Fibroblast of lung (primary cell): ENCODE measurements at places on chromosomes 1 and 21. TPM values are rescaled to one million over a fixed set of nuclear protein-coding genes. Genes with fewer than 3 reads are reported as not detected.

Gene CXADR
- total RNA-seq: 9.0 and 9.9 TPM in 2 replicates

DNA sequence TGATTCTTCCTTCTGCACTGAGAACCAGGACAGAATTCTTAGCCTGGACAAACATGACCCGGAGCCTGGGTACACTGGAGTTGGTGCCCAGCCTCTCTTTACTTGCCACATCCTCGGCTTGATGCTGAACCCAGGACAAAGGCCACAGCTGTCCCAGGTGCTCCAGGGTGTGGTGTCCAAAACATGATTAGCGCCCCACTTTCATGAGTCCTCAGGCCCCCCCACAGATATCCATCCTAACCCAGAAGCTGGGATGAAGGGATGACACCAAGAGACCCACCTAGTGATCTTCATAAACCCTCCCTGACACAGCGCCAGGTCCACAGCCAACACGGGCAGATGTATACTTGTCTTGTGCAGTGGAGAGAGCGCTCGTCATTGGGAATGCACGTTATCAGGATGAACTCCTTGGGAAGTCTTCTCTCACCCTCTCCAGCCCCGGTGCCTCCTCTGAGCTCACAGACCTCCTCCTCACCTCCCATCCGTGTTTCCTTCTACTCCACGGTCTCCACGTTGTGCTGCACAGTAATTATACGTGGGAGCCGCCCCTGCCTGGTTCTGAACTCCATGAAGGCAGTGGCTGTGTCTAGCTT, 3.6 kb downstream of the ABCA4 start:
- no peak for DNase-seq

DNA sequence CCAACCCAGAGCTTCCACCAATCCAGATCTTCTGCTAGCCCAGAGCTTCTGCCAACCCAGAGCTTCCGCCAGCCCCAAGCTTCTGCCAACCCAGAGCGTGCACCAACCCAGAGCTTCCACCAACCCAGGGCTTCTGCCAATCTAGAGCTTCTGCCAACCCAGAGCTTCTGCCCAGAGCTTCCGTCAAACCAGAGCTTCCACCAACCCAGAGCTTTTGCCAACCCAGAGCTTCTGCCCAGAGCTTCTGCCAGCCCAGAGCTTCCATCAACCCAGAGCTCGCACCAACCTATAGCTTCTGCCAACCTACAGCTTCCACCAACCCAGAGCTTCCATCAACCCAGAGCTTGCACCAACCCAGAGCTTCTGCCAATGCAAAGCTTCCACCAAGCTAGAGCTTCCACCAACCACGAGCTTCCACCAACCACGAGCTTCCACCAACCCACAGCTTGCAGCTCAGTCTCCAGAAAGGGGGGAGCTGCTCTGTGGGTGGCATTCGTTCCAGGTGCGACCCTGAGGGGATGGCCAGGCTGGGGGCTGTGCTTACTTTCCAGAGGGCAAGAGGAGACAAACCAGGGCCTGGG, 23.8 kb downstream of the CRYAA start:
- no peak for DNase-seq

GRCh38 chr1:101964708-101965107, 32.0 kb downstream of the OLFM3 start:
- no peak for DNase-seq

DNA sequence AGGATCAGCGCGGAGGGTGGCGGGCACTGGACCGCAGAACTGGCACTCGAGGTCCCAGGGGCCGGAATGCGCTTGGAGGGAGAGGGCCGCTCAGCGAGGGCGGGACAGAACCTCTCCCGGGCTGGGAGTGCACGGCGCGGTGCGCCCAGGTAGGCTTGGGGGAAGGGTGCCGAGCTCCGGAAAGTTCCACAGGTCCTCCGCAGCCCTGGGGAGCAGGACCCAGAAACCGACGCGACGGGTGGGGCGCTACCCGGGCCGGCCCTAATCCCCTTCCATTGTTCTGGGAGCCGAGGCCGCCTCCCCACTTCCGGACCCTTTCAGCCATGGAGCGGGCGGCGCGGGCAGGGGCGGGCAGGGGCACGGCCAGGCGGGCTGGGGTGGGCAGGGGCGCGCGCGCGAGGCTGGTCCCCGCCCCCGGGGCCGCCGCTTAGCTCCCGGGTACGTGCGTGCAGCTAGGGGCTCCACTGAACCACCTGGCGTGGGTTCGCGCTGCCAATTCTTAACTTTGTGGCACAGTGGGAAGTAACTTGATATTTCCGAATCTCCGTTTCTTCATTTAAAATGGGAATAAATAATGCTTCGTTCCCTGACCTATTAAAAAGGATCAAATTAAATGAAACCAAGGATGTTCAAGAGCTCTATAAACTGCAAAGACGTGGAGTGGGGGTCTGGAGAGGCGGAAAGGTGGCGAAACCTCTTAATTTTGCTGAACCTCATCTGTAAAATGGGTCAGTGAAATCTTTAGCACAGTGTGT, 20.7 kb downstream of the LGR6 start:
- no peak for DNase-seq

GRCh38 chr1:3557366-3557765, 53.9 kb downstream of the MEGF6 start:
- no peak for DNase-seq

Gene CLDN14
- not detected in 2 replicates for total RNA-seq

DNA sequence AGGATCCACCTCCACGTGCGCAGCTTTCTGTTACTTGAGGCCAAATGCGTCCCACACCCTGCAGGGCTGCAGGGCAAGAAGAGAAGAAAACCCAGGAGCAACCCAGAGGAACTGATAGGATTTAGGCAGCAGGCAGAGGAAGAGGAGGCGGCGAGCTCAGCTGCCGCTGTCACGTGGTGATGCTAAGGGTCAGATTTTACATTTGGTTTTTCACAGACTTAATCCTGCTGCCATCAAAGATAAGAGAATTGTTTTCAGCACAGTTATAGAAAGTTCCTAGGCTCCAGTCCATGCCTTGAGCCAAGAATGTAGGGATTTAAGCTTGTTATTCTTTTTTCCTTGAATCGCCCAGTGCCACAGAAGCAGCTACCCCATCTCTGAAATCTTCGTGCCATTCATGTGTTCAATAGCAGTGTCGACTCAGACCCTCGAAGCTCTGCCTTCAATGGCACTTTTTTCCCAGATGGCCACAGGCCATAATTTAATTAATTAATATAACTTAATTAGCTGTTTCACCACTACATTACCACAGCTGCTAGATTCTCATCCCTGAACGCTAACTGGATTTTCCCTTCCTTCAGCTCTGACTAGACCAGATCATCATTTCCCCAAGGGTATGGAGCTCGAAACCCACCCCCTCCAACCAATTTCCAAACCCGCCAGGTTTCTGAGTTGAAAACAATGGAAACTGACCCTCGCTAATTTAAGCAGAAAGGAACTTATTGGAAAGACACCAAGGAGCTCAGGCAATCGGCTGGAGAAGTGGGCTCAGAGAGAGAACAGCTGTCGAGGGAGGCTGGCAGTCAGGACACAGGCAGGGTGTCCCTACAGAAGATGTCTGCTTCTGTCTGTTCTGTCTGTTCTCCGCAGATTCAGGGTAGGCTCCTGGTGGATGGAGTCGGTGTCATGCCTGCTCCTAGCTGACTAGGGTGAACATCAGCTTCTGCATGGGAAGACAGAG, 36.2 kb downstream of the LDLRAP1 start:
- peak; percentile 15 for DNase-seq

Gene PLPP3
- 170 and 343 TPM in 2 replicates for total RNA-seq

DNA sequence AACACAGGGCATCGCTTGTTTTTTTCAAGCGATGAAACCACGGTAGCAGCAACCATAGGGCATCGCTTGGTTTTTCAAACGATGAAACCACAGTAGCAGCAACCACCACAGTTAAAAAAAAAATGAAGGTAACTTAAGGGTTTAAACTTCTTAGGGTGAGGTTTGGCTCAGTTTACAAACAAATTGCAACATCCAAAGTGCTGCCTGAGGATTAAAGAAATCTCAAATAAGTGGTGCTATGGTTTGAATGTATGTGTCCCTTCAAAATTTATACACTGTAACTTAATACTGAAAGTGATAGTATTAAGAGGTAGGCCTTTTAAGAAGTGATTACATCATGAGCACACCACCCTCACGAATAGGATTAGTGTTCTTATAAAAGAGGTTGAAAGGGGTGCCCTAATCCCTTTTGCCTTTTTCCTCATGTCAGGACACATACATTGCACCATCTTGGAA, 6.4 kb upstream of the GBP5 start:
- no peak for DNase-seq

Gene OR6P1
- total RNA-seq: not detected in 2 replicates

- DNase-seq: no peak
Measured at GRCh38 chr1:38093569-38094520, 47.3 kb upstream of the POU3F1 start.

DNA sequence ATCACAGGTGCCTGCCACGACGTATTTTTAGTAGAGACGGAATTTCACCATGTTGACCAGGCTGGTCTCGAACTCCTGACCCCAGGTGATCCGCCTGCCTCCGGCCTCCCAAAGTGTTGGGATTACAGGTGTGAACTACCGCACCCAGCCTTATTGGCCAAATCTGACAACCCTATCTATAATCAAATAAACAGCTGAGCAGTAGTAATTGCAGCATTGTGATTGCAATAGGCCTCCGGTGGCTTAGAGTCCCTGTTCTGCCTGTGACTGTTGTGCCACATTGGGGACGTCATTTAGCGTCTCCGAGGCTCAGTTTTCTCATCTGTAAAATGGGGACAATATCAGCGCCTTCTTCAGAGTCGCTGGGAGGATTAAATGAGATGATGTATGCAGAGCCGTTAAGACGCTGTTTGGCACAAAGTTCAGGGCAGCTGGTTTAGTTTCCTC, 569 bp upstream of the CAPN2 start:
- no peak for DNase-seq

DNA sequence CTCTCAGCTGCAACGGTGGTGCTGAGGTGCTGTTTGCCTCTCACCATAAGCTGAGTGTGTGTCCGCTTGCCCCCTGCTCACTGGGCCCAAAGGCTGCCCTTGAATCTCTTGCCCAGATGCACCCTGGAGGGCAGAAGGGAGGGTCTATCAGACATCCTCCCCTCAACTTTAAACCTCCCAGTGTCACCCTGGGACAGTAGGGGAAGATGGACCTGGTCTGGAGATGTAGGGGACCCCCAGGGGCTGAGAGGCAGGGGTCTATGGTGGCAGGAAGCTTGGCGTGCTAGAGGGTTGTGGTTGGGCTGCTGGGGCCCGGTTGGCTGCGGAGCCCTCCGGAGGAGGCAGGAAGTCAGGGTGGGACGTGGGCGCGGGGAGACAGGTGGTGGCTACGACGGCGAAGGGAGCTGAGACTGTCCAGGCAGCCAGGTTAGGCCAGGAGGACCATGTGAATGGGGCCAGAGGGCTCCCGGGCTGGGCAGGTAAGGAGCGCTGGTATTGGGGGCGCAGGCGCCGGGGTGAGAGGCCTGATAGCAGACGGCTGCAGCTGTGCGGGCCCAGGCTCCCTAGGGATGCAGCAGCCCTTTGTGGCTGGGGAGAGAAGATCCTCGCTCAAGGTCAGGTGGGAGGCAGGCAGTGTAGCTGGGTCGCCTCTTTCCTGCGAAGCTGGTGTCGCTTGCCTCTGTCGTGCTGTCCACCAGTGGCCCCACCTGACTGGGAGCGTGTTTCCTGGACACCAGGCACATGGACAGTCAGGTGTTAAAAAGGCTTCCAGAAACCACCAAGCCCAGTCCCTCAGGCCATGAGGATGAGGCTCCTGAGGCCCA, at the start of gene LCK:
TSS of gene LCK (plus strand) at position 373 of the 824 bp plus-strand sequence. CDS start 23,065 bp downstream, outside the sequence.
- DNase-seq: no peak

GRCh38 chr1:235229868-235230267, 68.8 kb upstream of the RBM34 start:
- DNase-seq: no peak

Gene WNT4
- under 0.01 TPM in 1 of 2 replicates, not detected in the other for total RNA-seq

Gene SPRR2E
- not detected in 2 replicates for total RNA-seq

GRCh38 chr1:55425310-55425930, 210.3 kb upstream of the USP24 start:
- DNase-seq: no peak

- DNase-seq: no peak
Measured at GRCh38 chr1:223785808-223786207, 59.9 kb downstream of the TP53BP2 start.

DNA sequence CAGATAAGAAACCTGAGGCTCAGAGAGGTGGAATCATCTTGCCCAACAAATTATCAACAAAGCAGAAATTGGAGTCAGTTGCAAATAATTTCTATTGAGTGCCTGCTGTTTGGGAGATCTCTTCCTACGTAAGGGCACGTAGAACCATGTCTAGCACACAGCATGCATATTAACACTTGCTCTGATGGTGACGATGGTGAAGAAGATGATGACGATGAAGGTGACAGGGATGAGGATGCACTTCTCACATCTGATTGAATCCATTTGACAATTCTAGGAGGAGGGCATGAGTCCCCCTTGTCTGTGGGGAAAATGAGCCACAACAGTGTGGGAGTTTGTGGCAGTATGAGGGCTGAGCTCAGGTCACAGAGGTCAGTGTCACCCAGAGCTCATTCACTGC, 183.6 kb downstream of the HIVEP3 start:
- no peak for DNase-seq

- no peak for DNase-seq
Measured at GRCh38 chr1:161549652-161550051, at the start of gene FCGR3A. TSS of gene FCGR3A (minus strand) at chr1:161549818. CDS start at chr1:161549736, 82 bp downstream.

Gene RBM11
- total RNA-seq: under 0.01 and 0.17 TPM in 2 replicates

GRCh38 chr21:32732544-32732943, 4.7 kb upstream of the SYNJ1 start:
- DNase-seq: no peak

Gene LCK
- not detected in 2 replicates for total RNA-seq

GRCh38 chr21:35895598-35895997, 164.7 kb downstream of the SETD4 start:
- peak; percentile 19 for DNase-seq

GRCh38 chr1:160640359-160641123, 6.3 kb downstream of the SLAMF1 start:
- DNase-seq: no peak

- peak; percentile 75 for DNase-seq
Measured at GRCh38 chr1:23376890-23377811, 7.5 kb upstream of the ZNF436 start.

DNA sequence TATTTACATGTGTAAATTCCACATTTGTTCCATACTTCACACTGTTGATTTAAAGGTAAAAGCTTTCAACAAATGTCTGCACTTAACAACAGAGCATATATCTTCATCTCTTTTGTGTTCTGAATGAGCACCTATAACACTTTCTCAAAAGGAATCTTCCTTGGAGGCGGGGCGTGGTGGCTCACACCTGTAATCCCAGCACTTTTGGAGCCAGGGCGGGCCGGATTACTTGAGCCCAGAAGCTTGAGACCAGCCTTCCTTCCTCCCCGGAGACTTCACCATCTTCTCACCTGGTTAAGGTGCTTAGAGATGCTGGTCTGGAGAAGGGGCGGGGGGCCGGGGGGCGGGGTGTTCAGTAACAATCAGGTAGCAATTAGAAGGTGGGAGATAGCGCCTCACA, 16.5 kb downstream of the RYR2 start:
- DNase-seq: no peak
